CD4-positive, alpha-beta T cell treated with Interferon alpha-2 for 1 hour (primary cell): ENCODE measurements at places on chromosomes 6 and 20.

- no peak for DNase-seq
These were observed 413.7 kb downstream of the CDKAL1 start for GRCh38 chr6:20947977-20948376.

DNA sequence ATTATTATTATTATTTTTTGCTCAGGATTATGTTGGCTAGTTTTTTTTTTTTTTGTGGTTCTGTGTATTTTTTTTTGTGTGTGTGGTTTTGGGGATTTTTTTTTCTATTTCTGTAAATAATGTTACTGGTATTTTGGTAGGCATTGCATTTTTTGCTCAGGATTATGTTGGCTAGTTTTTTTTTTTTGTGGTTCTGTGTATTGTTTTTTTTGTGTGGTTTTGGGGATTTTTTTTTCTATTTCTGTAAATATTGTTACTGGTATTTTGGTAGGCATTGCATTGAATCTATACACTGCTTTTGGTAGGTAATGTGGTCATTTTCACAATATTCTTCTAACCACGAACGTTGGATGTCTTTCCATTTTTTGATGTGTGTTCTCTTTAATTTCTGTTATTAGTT is 17.4 kb downstream of the PHF3 start:
- DNase-seq, result no peak

- DNase-seq, result no peak
These were observed 162.6 kb downstream of the DNAH8 start for GRCh38 chr6:38877721-38878120.

DNA sequence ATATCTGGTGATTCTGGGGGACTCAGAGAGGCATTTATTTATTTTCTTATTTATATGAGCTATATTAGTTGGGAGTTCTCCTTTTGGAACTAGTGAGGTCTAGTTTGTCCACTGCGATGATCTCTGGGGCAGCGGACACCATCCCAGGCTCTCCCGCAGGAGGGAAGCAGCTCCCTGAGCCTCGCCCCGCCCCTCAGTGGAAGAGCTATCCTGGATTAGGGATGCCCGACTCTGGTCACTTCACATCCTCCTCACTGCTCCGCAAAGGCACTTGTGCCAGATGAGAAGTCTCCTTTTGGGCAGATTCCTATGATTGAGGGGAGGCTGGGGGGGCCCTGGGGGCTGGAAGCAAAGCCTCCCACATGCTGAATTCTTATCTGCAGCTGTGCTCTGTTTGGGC is 3.6 kb upstream of the MAS1 start:
- DNase-seq, result no peak

GRCh38 chr20:50477239-50477872 is 32.8 kb upstream of the PTPN1 start:
- DNase-seq, result no peak

DNA sequence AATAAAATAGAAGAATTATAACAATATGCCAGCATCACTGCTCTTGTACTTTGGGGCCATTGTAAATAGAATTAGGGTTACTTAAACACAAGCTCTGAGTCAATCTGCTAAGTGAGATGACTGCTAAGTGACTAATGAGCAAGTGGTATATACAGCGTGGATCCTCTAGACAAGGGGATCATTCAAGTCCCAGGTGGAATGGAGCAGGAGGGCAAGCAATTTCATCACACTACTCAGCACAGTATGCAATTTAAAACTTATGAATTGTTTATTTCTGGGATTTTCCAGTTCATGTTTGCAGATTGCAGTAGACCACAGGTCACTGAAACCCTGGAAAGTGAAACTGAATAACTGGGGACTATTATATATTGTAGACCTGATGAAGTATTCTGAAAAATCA is 235.3 kb downstream of the BTBD3 start:
- DNase-seq, result no peak

GRCh38 chr6:154280521-154280920 is 76.1 kb downstream of the IPCEF1 start:
- no peak for DNase-seq

DNA sequence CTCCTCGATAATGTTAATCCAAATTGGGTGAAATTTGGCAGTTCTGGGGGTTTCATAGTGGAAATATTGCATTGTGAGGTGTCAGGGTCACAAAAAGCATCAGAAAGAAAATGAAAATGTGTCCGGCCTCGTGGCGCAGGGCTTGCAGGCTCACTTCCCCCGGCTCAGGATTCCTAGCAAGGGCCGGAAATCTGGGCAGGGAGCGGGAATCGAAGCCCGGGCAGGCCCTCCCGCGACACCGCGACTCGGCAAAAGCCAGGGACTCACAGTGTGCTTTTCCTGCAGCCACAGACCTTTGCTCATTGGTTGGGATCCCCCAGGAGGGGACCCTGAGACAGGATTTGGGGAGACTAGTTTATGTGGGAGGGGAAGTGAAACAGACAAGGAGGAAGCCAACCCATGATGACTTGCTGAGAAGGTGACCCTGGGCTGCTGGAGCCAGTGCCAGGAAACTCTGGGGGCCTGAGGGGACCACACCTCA is 847 bp upstream of the CD93 start:
- DNase-seq, result peak; percentile 52

DNA sequence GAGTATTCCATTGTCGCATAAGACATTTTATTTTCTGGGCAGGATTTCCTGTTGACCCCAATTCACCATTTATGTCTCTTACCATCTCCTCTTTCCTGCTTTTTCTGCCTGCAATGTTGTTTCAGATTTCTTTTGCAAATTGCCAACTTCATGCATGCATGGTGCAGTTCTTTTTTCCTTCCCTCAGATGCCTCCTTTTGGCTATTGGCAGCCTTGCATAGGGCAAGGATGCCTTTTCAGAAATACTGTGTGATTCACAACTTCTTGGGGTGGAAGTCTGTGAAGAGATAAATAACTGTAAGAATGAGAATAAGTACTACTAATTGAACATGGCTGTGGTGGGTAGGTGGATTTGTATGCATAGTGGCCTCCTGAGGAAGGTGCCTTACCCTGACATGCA is 116.7 kb downstream of the SOX4 start:
- DNase-seq, result no peak

DNA sequence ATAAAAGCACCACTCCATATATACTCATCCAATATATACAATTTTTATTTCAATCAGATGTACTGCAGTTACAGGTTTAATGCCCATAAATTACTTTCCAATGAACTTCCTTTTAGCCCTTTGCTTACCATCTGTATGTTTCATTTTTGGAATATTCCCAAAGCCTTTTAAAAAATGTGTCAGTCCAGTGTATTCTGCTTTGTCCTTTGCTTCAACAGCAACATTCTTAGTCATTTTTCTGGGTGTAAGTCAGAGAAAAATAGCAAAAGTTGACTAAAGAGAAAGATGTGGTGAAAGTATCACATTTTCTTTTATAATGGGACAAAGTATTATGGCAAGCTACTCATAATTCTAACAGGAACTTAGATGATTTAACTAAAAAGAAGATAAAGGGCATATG is 15.2 kb downstream of the DSE start:
- no peak for DNase-seq

GRCh38 chr20:51609251-51609650 is 66.7 kb upstream of the NFATC2 start:
- no peak for DNase-seq

DNA sequence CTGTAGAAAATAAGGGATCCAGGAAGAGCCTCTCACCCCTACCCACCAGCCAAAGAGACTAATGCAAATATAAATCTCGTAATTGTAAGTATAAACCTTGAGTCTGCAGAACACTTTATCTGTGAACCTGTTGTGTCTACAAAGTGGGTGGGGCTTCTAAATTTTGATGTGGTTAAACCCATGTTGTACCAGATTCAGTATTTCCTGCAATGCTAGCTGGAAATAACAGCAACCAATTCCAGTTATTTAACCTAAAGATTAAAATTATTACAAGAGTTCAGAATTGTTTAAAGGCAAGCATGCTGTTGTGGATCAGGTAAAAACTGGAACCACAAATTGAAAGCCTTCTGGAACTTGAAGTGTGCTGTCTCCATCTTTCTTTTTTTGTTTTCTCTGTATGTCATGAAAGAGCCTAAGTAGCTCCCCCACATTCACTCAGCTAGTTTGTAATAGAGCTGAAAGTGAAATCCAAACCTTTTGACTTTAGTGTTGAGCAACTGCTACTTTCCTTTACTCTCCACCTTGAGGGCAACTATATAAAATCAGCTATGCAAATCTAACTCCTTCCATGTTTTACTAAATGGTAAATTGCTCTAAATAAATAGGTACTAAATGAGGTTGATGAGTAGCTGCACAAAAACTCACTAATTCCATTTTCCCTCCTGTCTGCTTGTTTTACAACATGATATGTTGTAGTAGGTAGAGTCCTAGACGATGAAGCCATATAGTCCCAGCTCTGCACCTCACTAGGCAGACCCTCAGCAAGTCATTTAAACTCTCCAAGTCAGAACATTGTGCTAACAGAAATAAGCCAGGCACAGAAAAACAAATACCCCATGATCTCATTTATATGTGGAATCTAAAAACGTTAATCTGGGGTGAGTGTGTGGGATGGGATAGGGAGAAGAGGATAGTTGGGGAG is 17.9 kb upstream of the THEMIS start:
- DNase-seq, result no peak

- no peak for DNase-seq
These were observed 115.8 kb upstream of the FLRT3 start for GRCh38 chr20:14453259-14453658.

GRCh38 chr6:147322299-147323162 is 118.3 kb downstream of the STXBP5 start:
- DNase-seq, result peak; percentile 49

- no peak for DNase-seq
These were observed 535.1 kb downstream of the UTRN start for GRCh38 chr6:144820270-144820669.

GRCh38 chr6:149164199-149164750 is 153.2 kb upstream of the TAB2 start:
- DNase-seq, result no peak

- no peak for DNase-seq
These were observed 4.8 kb upstream of the SDCBP2 start for GRCh38 chr20:1333462-1334369.

DNA sequence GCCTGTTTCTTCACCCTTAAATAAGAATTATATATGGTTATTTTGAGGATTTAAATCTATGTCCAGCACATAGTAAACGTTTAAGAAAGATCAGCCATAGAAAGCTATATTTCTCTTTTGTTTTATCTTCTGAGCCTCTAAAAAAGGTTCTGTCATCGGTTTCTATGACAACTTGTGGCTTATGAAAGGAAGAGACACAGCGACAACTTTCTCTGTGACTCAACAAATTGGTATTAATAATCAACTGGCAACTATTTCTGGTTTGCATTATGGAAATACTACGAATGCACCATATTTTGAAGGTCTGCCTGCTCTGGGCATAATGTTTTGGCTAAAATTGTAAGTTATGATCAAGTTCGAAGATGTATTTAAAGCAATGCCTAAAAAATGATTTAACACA is 751.0 kb downstream of the CD109 start:
- no peak for DNase-seq

DNA sequence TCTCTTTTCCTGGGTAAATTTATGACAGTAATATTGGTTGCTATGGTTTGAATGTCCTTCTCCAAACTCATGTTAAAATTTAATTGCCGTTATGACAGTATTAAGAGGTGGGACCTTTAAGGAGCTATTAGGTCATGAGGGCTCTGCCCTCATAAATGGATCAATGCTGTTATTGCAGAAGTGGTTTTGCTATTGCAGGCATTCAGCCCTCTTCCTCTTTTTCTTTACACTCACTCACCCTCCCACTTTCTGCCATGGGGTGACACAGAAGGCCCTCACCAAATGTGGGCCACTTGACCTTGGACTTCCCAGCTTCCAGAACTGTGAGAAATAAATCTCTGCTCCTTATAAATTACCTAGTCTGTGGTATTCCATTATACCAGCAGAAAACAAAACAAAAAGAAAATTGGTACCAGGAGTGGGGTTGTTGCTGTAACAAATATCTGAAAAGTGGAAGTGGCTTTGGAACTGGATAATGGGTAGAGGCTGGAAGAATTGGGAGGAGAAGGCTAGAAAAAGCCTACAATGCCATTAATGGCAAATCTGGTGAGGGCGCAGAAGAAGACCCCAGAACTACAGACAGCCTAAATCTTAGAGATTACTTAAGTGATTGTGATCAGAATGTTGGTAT is 24.8 kb upstream of the IGF2R start:
- no peak for DNase-seq

GRCh38 chr6:129195161-129195560 is 312.2 kb downstream of the LAMA2 start:
- DNase-seq, result no peak

DNA sequence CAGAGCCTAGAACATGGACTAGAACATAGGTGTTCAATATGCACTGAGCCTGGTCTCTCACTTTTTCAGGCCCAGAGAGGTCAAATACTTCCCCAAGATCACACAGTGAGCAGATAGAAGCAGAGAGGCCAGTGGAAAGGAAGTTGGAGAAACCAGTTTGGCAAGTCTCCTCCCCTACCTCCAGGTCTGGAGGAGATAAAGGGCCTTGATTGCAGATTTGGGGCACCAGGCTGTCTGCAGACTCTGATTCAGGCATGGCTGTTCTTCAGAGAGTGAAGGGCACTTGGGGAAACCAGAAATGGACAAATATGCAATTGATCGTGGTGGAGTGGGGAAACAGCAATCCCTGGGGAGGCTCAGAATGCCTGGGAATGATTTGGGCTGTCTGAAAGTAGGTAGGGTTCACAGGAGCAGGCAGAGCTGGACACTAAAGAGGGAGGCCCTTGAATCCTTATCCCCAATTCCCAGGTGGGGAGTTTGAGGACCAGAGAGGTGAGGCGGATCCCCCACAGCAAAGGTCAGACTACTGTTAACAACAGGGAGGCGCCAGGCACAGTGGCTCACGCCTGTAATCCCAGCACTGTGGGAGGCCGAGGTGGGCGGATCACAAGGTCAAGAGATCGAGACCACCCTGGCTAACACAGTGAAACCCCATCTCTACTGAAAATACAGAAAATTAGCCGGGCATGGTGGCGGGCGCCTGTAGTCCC is 2.3 kb downstream of the PEDS1 start:
- DNase-seq, result no peak

DNA sequence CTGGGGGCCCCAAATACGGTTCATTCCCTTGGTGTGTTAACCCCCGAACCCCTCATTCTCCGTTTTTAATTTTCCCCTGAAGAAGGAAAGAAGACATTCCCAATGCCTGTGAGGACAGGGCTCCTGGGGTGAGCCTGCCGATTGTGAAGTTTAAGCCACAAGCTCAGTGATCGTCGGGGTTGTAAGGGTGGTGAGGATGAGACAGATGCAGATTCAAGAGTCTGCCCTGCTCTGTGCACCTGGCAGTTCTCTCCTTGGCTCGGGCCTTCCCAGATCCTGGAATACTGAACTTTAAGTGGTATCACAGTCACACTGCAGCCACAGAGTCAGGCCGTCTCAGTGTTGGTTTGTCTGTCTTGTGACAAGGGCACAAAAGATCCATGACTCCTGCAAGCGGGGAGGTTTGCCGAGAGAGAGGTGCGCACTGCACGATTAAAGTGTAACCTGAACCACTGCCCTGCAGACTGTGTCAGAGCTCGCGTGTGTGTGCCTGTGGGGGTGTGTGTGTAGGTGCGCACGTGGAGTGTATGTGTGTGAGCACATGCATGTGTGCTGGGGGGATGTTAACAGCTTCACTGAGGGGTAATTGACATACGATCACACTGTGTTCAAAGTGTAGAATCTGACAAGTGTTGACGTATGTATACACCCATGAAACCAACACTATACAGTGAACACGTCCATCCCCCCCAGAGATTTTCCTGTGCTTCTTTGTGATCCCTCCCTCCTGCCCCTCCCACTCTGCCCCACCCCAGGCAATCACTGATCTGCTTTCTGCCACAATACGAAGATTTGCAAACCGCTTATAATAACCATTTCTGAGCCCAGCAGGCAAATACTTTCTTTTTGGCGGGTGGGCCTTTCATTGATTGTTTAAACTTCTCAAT is 38.9 kb downstream of the RPP40 start:
- no peak for DNase-seq

- no peak for DNase-seq
These were observed 23.6 kb downstream of the BEND6 start for GRCh38 chr6:56978530-56978929.
